ENCODE measurements at places on chromosomes 2 and 18.

DNA sequence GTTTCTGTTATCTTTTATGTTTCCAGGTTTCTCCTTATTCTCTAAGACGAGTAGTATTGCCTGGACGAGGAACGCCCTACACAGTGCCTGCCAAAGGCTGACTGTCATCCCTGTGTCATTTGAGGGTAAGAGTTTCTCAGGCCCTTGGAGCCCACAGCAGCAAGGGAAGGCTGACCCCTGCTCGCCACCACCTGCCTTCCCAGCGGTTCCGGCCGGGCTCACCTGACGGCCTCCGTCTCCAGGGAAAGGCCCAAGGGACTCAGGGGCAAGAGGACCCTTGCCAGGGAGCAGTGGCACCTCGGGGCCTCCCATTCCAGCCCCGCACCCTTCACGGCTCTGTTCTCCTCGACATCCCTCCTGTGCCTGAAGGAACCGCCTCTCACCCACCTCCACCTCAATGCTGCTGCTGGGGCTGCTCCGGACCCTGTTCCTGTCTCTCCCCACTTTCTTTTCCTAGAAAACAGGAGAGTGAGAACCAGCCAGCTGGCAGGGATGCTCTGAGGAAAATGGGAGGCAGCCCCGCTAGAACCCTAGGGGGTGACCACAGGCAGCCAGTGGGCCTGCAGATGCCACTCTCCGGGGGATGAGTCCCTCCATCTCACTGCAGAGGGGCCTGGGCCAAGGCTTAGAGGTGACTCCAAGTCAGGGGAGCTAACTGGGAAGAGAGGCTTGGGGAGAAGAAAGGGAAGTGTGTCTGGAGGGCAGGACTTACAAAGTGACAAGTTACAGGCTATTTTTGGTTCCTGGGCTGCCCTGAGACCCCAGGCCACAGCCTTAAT lies 1.9 kb downstream of the LIMS2 start:
- no peak for DNase-seq

DNA sequence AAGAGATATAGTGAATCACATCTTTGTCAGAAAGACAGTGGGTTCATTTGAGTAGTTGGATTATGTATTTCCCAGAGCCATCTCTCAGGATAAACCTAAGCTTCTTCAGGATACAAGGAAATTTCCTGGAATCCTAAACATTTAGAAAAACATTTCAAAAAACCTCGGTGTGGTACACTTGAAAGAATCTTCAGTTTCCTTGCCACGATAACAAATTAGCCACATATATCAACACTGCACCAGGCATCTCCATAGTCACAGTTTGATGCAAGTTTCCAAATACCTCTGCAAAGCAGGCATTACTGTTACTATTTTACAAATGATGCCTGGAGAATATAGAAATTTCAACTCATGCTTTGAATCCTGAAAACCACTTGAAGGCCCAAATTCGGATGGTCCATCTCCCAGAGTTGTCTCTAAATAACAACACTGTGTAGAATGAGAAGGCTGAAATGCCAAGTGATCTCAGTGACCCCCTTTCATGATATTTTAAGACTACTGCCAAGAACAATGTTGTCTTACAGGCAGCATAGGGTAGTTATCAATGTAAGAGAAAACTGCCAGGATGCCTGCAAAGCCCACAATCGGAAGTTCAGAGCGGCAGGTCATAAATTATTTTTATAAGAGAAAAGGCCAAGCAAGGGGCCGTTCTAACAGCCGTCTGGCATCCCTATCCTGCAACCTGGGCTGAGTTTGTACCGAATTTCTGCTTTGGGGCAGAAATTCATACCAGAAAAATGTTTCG lies 307.9 kb downstream of the TXNL1 start:
- DNase-seq: no peak

GRCh38 chr18:79479761-79480161 lies 84.0 kb downstream of the NFATC1 start:
- DNase-seq: no peak

DNA sequence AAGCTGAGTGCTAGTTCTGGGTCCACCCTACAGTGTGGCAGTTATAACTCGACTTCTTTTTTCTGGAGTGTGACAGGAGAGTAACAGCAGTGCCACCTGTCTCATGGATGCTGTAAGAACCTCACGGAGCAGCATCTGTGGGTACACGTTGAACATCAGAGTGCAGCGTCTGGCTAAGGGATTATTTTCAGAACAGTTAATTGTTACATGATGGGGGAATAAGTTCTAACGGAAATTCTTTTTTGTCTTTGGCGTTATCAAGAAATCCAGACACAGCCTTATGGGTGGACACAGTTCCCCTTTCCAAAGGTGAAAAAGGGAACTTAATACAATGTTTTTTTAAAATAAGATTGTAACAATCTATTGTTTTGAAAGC lies 28.3 kb upstream of the TOGARAM2 start:
- DNase-seq: no peak

- DNase-seq: no peak
Measured at GRCh38 chr2:174011173-174011572, 46.0 kb upstream of the SP3 start.

DNA sequence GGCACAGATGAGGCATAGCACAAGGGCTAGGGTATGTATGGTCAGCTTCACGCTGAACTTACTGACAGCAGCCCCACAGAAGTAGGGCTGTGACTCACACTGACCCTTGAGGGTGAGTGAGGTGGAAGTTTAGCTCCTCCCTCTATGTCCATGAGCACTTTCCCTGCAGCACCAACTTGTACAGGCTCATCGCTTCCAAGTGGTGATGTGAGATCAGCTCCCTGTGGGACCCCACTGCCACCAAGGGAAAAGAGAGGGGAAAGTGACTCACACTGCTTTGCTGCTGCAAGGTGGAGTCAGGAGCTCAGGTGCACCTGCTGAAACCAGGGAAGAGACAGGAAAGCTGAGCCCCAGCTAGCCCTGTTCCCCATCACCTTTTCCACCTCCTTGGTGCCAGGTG lies 91.5 kb downstream of the TEX51 start:
- no peak for DNase-seq

DNA sequence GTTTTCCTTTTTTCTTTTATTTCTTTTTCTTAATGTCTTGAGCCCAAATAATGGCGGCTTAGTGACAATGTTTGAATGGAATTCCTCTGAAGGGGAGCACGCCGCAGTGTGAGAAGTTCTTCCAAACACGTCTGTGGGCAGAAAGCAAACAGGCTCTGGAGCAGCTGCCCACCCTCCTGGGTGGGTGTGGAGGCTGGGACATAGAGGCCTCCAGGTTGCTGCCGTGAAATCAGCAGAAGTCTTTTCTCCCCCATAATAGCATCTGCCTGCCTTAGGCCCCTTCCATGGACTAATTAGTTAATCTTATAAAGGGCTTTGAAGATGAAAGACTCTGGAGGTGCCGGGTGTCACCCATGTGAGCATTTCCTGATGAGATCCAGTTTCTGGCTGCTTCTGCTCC lies 213.9 kb downstream of the SH3RF3 start:
- no peak for DNase-seq

- no peak for DNase-seq
Measured at GRCh38 chr2:167504695-167505094, 616.4 kb downstream of the XIRP2 start.

Data from urinary bladder (tissue), 4 donors.